Tongue (tissue), 3 donors: ENCODE measurements at places on chromosomes 7 and 10.

- no peak for DNase-seq
Measured at GRCh38 chr7:104074529-104074928, 85.1 kb upstream of the RELN start.

GRCh38 chr7:28480595-28480994, 68.3 kb downstream of the CREB5 start:
- peak; percentile 27 for DNase-seq

GRCh38 chr7:47416492-47417480, 165.1 kb downstream of the TNS3 start:
- DNase-seq: no peak

DNA sequence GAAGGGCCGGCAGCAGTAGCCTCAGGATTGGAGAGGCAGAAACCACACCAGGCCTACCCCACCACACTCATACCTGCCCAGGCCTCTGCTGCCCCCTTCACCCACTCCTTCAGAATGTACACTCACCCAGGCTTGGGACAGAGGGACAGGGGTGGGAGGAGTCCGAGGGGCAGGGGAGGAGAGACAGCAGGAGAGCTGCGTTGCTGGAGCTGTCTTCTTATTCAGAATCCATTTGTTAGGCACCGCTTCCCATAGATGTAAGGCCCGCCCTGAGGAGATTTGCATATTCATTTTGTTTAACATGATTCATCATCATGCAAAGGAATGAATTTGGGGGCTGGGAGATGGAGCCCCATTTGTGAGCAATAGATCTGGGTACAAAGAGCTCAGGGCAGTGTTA, 156.7 kb downstream of the CDH23 start:
- DNase-seq: no peak

- no peak for DNase-seq
Measured at GRCh38 chr10:97895915-97896314, 46.3 kb downstream of the GOLGA7B start.
